ENCODE measurements at places on chromosomes 7 and 10.

DNA sequence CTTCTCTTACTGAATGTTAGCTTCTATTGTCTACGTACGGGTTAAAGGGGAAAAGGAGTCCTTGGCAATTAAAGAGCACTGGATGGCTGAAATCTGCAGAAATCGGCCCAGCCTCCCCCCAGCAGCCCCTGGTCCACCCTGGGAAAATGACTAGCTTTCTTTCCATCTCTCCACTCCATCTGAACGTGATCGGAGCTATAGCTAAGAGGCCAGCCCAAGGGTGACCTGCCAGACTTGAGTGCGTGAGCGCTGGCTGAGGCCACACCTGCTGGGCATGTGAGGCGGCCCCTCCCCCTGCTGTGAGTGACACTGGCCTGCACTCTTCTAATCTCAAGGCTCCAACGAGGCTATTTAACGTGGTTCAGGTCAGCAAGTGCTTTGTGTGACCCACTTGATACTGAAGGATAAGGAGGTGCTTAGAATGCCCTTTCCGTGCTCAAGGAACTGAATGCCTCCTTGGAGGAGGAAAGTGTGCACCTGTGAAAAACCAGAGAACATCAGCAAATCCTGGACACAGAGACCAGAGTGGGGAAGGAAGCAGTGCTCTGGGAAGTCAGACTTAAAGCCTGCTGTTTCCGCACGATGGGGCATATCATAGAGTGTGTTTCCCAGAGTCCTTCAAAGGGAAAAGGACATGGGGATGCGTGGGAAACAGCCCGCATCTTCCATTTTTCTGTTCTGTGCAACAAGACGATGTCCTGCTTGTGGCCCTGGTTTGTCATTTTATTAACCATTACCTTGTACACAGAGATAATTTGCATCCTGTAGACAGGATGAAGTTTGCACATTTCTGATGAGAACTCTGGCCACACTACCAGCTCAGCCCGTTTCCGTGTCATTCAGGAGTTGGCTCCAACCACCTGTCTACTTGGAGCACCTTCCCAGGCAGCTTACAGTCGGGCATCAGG, 12.5 kb upstream of the MNX1 start:
- DNase-seq, result no peak

DNA sequence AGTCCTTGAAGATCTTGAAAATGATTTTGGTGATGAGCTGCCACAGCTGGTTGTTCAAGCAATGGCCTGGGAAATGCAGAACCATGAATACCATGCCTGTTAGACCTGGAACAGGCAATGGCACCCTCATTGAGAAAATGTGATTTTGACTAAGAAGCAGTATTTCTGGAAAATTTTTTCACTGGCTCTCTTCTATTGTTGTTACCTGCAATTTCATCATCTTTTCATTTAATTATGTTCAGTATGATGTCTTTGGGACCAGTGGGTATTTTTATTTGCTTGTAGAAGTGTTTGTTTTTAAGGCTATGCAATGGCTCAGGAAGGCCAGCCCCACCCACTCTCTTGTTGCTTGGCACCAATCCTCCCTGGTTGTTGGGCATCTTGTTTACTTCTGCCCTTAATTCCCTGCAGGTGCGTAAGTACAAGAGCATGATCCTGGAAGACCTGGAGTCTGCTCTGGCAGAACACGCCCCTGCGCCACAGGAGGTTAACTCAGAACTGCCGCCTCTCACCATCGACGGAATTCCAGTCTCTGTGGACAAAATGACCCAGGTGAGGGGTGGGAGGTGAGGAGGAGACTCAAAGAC, 78.6 kb downstream of the NRF1 start:
- no peak for DNase-seq

DNA sequence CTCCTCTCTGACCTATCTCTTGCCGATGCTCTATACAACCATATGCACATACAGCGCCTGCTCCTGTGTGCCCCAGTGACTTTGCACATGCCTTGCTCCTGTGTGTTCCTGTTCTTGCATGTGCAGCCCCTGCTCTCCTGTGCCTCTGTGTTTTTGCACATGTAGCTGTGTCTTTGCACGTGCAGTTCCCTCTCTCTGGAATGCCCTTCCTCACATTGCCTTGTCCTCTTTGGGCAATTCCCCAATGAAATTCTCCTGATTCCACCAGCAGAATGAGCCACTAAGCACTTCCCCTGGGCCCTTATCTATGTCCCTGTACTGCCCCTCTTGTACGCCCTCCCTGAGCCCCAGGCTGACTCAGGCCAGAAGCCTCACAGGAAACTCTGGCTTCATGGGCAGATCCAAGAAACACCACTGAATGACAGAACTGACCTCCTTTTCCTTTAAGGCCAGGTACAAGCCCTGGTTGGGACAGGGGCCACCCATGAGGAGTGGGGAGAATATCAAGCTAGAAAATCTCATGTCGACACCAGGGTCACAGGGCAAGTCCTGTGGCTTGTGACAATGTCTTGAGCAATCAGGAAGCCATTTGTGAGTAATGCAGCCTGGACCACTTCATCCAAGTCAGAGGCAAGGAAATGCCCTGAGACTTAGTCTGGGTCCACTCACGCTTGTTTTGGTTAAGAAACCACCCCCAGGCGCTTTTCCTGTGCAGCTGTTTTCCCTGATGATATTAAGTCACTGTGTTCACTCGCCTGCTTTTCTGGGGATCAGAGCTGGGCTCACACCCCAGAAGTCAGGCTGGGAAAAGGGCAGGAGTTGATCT, 1.9 kb upstream of the ARHGAP22 start:
- peak; percentile 78 for DNase-seq

GRCh38 chr10:125035136-125035535, 93.2 kb downstream of the ZRANB1 start:
- DNase-seq, result peak; percentile 40

- DNase-seq, result no peak
Measured at GRCh38 chr7:135447748-135448147, 62.2 kb downstream of the CNOT4 start.

- no peak for DNase-seq
Measured at GRCh38 chr10:121921238-121921931, 6.4 kb downstream of the ATE1 start.

DNA sequence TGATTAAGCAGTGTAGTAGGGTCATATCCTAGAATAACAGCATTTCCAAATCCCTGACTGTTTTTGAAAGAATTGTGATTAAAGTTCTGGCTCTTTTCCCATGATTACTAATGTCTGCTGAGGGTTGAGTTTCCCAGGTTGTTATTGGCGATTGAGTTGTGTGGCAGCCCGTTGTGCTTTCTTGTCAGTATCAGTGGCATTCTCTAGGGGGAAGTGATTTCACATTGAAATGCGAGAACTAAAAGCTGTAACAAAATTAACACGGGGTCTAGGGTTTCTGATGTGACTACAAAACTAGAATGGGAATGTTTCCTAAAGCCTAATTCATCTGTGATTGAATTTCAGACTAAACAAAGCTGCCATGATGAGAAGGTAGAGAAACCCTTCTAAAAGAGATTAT, 349.4 kb downstream of the EXOC4 start:
- no peak for DNase-seq

Data from H54 (cell line).